Occipital lobe (tissue), 3 donors: ENCODE measurements at places on chromosomes 3 and 15. TPM values are rescaled to one million over a fixed set of nuclear protein-coding genes. Genes with fewer than 3 reads are reported as not detected.

- no peak for DNase-seq
These were observed 357.8 kb downstream of the VPS13C start for GRCh38 chr15:61702224-61703020.

GRCh38 chr3:23835087-23835486, 29.3 kb downstream of the UBE2E1 start:
- DNase-seq, result no peak

- no peak for DNase-seq
These were observed 20.9 kb upstream of the FSTL1 start for GRCh38 chr3:120471643-120472042.

DNA sequence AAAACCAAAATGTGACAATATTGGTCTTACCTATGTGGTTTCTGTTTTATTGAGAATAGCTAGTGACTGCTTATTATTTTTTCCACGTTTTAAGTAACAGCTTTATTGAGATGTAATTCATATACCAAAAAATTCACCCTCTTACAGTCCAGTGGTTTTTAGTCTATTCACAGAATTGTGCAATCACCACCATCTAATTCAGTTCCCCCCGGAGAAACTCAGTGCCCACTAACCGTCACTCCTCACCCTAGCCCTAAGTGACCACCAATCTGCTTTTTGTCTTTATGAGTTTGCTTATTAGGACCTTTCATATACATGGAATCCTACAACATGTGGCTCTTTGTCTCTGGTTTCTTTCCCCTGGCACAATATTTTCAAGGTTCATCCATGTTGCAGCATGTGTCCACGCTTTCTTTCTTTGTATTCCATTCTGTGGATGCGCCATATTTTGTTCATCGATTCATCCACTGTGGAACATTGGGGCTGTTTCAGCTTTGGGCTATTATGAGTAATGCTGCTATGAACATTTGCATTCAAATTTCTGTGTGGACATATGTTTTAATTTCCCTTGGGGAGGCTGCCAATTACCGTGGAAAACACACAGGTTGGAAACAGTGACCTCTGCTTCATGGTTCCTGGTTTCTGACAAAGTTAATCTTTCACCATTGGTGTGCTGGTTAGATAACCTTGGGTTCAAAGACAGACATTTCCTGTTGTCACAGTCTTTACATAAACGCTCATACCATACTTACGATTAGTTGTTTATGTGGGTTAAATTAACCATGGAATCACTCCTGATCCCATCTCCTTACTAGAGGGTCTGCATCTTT, 3.2 kb upstream of the BCL2L10 start:
- no peak for DNase-seq

DNA sequence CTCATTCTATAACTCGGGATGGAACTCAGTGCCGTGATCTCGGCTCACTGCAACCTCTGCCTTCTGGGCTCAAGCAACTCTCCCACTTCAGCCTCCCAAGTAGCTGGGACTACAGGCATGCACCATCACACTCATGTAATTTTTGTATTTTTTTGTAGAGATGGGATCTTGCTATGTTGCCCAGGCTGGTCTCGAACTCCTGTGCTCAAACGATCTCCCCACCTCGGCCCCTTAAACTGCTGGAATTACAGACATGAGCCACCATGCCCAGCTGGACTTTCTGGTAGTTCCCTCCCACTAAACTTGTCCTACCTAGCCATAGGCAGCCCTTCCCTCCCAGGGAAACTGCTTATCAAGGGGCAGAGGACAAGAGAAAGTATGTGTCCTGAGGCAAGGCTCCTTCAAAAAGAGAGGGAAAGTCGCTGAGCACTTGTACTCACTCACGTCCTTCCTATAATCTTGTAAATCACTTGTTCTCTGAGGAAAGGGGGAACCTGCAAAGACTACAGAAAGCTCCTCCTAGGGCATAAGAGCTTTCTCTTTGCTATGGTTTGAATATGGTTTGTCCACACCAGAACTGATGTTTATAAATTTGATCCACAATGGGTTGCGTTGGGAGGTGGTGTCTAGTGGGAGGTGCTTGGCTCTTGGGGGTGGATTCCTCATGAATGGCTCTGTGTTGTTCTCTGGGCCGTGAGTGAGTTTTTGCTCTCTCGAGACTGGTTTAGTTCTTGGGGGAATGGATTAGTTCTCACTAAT, 13.6 kb upstream of the TBL1XR1 start:
- DNase-seq, result no peak

ZPLD1 gene
- total RNA-seq, result not detected

RTP1 gene
- total RNA-seq, result not detected

C3orf49 gene
- not detected for total RNA-seq

DNA sequence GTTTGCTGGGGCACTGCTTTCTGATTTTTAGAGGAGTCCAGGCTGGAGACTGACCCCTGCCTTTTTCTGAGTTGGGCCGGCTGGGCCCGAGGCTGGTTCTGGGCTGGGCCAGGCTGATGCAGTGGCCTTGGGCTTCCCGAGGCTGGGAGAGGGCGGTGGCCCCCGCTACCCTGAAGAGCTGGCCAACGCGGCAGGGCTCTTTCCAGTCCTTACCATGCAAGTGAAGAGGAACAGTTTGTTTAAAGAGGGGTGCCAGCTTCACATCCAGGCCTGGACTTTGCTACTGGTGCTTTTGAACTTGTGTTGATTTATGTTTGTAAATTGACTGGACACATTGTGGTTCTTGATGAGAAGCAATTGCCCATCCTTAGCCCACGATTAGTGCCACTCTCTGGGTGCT, 15.3 kb downstream of the IGF1R start:
- DNase-seq, result no peak

TRIM42 gene
- not detected for total RNA-seq
